Activated CD4-positive, alpha-beta memory T cell treated with anti-CD3 and anti-CD28 coated beads, Interleukin-2, amount 10 ng/mL, durations not matched to agents 7 days and 5 days (primary cell): ENCODE measurements at places on chromosomes 1 and 21.
A peak's percentile ranks its signal among the peaks of the same experiment; 100 is the strongest.

DNA sequence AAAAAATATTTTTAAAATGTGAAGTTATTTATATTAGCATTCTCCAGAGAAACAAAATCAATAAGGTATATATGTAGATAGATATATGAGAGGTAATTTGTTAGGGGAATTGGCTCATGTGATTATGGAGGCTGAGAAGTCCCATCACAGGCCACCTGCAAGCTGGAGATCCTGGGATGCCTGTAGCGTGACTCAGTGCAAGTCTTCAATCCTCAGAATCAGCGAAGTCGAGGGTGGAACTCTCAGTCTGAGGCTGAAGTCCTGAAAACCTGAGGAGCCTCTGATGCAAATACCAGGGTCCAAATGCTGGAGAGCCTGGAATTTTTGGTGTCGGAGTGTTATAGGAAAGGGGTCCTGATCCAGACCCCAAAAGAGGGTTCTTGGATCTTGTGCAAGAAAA, 658.5 kb downstream of the USP25 start:
- no peak for DNase-seq

DNA sequence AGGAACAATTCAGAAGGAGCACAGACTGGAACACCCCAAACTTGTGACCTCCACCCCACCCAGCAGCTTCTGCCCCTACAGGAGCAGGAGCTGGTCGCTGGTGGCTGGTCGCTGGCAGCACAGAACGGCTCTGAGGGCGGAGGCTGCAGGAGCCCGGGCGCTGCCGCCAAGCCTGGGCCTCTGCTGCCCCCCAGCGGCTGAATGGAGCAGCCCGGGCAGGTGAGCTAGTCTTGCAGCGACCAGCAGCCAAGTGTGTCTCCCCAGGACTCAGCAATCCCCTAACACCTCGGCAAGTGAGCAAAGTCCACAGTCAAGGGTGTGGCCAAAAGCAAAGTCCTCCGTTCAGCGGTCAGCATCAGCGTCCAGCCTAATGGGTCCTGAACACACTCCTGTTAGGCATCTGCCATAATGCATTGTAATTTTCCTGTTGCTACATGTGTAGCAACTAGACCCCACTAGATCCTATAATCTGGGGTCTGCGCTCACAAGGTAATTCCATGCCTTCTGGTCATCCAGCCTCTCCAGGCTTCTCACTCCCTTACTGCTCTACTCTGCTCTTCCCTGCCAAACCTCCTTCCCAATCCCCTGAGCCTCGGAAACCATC, 12.1 kb upstream of the GJB5 start:
- peak; percentile 79 for DNase-seq

DNA sequence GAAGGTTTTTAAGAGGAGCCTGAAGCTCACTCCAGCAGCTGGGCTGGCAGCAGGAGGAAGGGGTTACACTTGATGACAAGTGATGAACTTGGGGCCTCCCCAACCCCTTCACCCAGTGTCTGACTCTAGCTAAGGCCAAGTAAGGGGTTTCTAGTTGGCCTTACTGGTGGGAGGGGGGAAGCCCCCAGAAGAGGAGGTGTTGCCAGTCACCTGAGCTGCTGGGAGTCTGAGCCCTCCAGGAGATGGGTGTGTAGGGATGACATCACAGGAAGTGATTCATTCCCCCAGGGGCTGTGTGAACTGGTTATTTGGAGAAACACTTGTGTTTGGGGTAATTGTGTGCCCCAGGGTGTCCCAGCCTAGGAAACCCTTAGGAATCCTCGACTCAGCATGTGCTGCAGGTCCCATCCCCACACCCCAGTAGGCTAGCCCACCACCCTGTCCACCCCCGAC, 3.1 kb downstream of the PADI1 start:
- peak; percentile 56 for DNase-seq

GRCh38 chr1:6205849-6206519, at the start of gene RNF207:
Gene RNF207 (plus strand): TSS chr1:6206119. CDS start chr1:6206536, 417 bp downstream.
- peak; percentile 56 for DNase-seq

- DNase-seq: no peak
Observed at GRCh38 chr1:50531027-50531426, 107.8 kb upstream of the DMRTA2 start.

DNA sequence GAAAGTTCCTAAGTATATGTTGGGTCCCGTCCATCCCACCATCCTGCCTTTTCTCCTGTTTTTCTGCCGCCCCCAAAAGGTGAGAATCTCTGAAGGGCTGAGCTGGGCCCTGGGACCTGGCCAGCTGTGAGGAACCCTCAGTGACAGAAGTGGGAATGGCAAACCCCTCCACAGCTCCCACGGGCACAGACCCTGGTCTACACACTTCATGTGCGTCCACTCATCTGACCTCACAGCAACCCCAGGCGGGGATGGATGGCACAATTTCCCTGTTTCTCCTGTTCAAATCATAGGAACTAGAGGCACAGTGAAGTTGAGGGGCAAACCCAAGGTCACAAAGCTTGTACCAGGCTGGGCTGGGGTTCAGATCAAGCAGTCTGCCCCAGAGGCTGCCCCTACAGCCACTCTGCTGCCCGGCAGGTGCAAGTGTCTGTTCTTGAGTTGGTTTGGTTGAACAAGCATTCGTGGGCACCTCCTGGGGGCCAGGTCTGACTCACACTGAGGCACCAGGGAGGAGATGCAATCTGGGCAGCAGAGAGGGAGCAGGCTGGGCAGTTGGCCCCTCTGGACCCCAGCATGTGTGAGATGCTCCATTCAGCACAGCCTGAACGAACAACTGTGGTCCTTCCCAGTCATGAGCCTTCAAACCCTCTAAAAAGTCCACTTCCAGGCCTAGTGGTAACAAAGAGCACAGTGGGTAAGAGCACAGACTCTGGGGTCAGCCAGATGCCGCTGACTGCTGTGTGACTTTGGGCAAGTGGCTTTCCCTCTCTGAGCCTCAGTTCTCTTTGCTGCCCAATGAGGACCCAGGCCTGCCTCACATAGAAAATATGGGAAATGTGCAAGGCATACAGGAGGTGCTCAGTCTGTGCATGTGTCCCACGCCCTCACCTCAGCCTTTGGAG, 4.0 kb downstream of the EDN2 start:
- no peak for DNase-seq

- DNase-seq: no peak
Observed at GRCh38 chr1:172906778-172907592, 143.8 kb downstream of the TNFSF18 start.
